Upper lobe of right lung (tissue), 1 donor: ENCODE measurements at places on chromosomes 12 and 14. TPM values are rescaled to one million over a fixed set of nuclear protein-coding genes. Genes with fewer than 3 reads are reported as not detected.

ALG10B gene
- total RNA-seq: 9.6 TPM

NANOG gene
- not detected for total RNA-seq

MYH6 gene
- 3.4 TPM for total RNA-seq

DNA sequence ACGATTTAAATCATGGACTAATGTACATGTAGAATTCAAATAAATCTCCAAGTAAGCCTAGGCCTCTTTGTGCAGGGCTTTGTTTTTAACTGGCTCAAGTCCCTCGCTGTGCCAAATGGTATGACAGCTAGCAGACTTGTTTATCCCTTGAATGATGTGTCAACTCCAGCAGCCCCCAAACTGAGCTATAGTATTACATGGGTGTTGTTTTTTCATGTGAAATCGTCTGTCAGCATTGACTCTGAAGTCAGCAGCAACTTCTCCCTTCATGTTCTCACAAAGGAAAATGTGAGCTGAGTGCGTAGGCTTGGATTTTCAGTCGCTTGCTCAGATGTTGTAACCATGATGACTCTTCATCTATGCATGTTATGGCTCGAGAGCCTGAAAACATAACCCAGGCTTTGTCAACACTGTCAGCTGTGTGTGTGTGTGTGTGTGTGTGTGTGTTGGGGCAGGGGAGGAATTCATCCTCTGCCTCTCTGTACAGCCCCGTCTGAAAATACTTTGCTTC is 73.3 kb downstream of the PTHLH start:
- peak overlapping the region; percentile 18 for H3K27ac ChIP-seq
- no peak for DNase-seq
- H3K4me1 ChIP-seq: no peaks in the 10 kb centered on the region
- H3K4me3 ChIP-seq: no peak overlapping the region

- H3K27me3 ChIP-seq: no peaks in the 10 kb centered on the region
- no peak overlapping the region for H3K27ac ChIP-seq
- no peak for DNase-seq
- H3K4me1 ChIP-seq: peaks cover 23% of the 10 kb centered on the region
- H3K36me3 ChIP-seq: no peaks in the 10 kb centered on the region
- H3K4me3 ChIP-seq: no peak overlapping the region
Measured at GRCh38 chr12:123102366-123102765, 48.5 kb downstream of the PITPNM2 start.
